Stimulated activated CD8-positive, alpha-beta memory T cell treated with anti-CD3 and anti-CD28 coated beads, Interleukin-2, amount 100 ng/mL, for 1 hour (primary cell): ENCODE measurements at places on chromosomes 11 and 22.

- DNase-seq, result no peak
These were observed 9.2 kb downstream of the LIN7C start for GRCh38 chr11:27497284-27497866.

- DNase-seq, result peak; percentile 93
These were observed at the start of gene TRMT2A for GRCh38 chr22:20116951-20117632. TSS of gene TRMT2A (minus strand) at chr22:20117226. CDS start at chr22:20116906, 320 bp downstream.

GRCh38 chr22:32793589-32793988, 7.9 kb upstream of the TIMP3 start:
- DNase-seq, result no peak

- DNase-seq, result no peak
These were observed 9.9 kb upstream of the CACNG2 start for GRCh38 chr22:36713436-36713835.

- no peak for DNase-seq
These were observed 942 bp upstream of the TSPAN18 start for GRCh38 chr11:44725757-44726282.

DNA sequence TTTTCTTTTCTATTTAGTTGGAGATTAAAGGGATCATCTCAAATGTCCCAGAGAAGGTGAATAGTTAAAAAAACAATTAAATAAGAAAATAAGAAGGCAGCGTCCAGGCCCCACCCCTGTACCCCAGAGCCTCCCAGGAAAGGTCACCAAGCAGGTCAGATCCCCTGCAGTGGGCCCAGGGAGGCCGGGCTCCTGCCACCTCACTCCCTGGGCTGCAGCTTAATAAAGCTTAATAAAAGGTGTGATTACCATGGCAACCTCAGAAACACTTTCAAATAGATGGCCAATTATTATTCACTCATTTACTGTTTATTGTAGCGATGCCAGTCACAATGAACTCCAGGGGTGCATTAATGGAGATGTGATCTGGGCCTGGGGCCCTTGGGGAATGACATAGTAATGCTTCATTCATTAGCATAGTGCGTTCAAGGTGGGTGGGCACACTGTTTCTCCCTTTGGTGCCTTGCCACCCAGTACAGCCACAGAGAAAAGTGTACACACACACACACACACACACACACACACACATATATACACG, 386.2 kb downstream of the CADM1 start:
- DNase-seq, result no peak

DNA sequence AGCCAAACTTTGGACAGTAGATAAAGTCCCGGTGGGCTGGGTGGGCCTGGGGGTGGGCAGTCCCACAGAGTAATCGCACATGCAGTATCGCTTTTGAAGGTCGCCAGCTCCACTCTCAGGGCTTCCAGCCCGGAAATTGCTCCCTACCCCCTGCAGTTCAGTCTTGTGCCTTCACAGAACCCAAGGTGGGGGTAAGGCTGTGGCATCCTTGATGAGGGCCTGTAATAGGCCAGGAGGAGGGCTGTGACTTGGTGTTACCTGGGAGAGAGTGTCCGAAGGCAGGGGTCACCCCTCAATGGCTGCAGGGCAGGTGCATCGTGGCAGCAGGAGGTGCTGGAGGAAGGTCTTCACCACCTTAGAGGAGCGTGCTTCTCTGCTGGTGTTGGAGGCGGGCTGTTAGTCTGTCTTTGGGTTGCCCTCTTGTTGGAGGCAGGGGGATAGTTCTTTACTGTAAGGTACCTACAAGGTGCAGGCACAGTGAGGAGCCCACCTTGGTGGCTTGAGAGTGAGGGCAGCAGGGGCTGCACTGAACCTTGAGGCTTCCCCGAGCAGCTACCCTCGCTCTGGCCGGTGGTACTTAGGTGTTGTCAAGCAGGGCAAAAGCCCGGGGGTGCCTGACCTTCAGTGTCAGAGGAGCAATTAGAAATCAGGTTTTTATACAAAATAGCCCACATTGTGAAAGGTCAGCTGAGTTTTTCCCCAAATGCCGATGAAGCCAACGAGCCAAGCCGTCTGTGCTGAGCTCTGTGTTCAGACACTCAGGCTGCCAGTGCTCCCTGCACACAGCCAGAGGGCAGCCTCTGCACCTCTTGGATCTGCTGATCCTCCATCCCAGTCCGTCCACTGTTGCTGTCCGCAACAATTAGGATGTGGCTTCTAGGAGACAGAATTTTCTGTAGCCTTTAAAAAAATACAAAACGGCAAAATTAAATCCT, 21.9 kb downstream of the SAMM50 start:
- no peak for DNase-seq

GRCh38 chr22:22748297-22748743, 103.9 kb downstream of the GGTLC2 start:
- no peak for DNase-seq

DNA sequence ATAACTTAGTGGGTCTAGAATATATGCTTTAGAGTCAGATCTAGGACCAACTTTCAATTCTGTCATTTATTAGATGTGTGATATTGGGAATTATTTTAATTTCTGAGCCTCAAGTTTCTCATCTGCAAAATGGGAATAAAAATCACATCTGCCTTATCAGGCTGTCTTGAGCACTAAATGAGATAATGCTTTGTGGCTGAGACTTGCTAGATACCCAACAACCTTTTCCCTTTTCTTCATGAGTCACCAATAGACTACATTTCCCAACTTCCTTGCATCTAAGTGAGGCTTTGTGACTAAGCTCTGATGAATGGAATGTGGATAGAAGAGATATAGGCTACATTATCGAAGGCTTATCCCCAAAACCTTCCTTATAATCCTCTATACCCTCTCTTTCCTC, 220.7 kb upstream of the SESN3 start:
- DNase-seq, result no peak

GRCh38 chr22:23800297-23801237, 13.8 kb downstream of the SMARCB1 start:
- no peak for DNase-seq

DNA sequence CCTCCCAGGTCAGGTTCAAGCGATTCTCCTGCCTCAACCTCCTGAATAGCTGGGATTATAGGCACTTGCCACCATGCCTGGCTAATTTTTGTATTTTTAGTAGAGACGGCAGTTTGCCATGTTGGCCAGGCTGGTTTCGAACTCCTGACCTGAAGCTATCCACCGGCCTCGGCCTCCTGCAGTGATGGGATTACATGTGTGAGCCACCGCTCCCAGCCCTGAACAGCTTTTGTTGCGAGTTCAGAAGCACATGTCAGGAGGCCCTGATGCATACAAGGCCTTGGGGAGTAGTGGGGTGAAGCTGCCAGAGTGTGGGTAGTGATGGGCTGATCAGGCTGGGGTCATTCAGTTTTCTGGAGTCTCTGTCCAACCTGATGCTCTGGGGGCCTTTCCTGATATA, 117.0 kb upstream of the C11orf87 start:
- DNase-seq, result no peak

DNA sequence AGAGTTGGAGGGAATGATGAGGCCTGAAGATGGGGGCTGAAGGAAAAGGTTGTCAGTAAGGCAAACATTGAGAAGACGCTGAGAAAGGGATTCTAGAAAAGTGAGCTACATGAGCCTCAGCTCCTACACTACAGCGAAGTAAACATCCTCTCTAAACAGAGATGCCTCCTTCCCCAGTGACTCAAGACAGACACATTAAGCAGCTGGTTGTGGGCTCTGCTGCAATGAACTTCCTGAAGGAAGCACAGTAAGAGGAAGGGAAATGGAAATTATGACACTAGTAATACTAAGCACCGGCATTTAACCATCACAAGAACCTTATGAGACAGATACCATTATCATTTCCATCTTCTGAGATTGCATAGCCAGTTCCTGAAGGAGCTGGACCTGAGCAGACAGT, 190.5 kb downstream of the C11orf87 start:
- DNase-seq, result no peak

GRCh38 chr11:83157594-83158356, 844 bp downstream of the PCF11 start:
- DNase-seq, result peak; percentile 27

DNA sequence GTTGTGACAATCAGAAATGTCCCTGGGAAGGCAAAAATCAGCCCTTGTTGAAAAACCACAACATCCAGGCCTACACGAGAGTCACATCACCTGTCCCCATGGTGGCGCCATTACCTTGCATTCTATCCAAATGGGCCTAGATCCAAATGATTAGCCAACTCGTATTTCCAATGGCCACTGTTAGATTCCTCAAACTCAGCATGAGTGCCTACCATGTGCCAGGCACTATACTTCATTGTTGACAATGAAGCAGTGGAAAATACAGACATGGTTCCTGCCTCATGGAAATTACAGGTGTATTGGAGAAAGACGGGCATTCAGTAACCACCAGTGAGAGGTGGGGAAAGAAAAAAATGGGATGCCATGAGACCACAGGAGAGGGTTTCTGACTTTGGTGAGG, 29.8 kb upstream of the CREB3L1 start:
- no peak for DNase-seq

GRCh38 chr11:8704136-8704535, 21.5 kb downstream of the RPL27A start:
- no peak for DNase-seq

GRCh38 chr11:130620548-130620947, 172.1 kb downstream of the ADAMTS15 start:
- DNase-seq, result no peak
